NCI-H460 (cell line): ENCODE measurements at places on chromosomes 2 and 18.

- no peak for DNase-seq
These were observed 16.3 kb upstream of the PKDCC start for GRCh38 chr2:42031281-42032223.

DNA sequence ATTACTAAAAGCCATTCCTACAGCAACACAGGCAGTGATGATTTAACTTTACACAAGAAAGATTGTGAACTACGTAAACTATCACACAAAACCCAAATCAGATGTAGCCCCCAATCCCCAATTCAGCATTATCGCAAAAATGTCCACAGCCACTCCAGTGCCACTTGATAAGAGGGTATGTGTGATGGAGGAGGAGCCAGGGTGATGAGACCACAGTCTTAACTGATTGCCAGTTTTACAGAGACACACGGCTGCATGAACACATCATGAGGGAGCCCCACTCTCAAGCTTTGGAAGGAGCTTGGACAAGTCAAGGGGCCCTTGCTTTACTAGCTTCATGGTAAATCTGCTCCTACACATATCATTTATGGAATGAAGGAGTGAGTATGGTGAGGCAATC lies 116.0 kb downstream of the FAM161A start:
- DNase-seq, result no peak

DNA sequence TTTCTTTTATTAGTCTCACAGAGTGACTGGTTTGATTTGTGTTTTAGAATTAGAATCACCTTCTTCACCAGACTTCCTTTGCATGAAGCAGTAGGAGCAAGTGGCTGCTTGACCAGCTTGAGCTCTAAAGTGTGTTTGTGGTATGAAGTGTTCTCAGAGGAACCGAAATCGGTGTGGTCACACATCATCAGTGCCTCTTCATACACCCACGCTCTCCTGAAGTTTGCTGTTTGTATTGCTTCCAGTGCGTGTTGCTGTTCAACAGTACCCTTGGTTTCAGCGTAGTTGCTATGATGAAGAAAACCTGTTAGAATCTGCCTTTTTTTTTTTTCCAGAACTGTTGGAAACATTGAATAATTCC lies 77.9 kb downstream of the LIMS1 start:
- no peak for DNase-seq

GRCh38 chr2:33277002-33277426 lies 199.4 kb upstream of the RASGRP3 start:
- DNase-seq, result no peak

DNA sequence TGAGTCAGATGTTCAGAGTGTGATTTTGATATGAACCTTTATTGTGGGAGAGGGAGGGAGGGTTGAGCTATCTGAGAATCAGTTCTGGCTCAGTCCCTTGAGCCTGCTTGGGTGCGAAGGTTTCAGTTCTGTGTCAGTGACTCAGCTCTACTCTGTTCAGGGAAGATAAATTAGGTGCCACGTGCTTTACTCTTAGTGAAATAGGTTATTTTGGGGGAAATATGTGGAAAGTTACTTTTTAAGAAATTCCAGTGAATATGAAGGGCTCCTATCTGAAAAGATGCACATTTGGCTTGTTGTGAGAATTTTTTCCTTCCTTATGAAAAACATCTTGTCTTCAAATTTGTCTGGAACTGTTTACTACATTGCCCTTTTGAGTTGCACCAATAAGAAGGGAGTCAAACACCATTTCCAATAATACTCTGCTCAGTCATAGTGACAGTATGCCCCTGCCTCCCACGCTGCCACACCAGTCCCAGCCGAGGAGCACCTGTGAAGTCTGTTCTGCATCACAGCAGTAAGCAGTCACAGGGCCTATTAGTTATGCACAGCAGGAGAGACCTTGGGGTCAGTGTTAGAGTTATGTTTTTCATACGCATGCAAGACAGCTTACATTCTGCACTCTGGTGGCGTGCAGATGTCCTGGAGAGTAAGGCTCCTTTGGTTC lies 32.8 kb upstream of the DNAH7 start:
- no peak for DNase-seq

GRCh38 chr18:35982409-35983114 lies 10.1 kb downstream of the RMP24 start:
- DNase-seq, result no peak

DNA sequence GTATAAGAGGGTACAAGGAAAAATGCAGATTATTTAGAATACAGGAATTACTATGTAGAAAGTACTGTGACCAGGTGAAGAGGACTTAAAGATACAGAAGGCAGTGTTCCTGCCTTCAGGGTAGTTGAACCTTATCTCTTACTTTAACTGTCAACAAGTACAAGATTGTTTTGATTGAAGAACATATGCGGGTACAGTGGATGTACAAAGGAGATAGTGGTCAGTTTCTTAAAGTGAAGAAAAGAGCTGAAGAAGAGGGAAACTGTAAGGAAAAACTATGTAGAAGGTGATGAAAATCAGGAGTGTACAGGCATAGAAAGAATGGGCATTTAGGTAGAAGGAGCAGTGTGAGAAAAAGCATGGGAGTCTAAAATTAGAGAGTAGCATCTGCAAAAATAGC lies 2.2 kb downstream of the RALBP1 start:
- DNase-seq, result no peak

DNA sequence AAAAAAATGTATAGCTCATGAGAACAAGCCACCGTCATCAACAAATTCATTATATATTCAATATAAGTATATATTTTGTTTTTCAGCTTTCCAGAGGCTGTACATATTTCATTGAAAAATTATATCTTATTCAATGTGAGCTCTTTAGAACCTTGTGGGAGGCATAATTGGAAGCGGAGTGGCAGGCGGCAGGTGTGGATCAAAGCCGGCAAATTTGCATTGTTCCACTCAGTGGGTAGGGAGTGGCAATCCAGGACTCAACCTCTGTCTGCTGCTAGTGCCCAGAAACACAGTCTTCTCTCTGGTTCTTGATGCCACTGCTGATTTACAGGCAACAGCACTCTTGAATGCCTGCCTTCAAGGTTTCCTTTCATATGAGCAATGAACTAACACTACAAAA lies 46.9 kb downstream of the GCA start:
- no peak for DNase-seq

GRCh38 chr2:8355102-8355859 lies 326.6 kb upstream of the ID2 start:
- DNase-seq, result peak; percentile 2

DNA sequence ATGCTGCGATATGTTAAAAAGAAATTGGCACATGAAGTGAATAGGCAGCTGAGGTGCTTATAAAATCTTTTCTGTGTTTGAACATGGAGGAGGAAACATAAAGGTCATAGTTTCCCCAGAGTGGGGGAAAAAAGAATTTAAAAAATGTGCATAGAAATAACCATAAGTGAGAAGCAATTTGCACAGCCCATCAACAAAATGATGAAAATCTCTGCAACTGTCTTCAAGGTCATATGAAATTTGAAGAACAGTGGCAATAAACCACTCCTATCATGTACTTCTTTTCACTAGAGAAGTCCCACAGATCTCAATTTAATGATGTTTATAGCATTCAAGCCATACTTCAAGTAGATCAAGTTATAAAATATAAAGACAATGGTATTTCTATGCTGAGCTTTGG lies 46.7 kb upstream of the ZNF804A start:
- DNase-seq, result no peak

DNA sequence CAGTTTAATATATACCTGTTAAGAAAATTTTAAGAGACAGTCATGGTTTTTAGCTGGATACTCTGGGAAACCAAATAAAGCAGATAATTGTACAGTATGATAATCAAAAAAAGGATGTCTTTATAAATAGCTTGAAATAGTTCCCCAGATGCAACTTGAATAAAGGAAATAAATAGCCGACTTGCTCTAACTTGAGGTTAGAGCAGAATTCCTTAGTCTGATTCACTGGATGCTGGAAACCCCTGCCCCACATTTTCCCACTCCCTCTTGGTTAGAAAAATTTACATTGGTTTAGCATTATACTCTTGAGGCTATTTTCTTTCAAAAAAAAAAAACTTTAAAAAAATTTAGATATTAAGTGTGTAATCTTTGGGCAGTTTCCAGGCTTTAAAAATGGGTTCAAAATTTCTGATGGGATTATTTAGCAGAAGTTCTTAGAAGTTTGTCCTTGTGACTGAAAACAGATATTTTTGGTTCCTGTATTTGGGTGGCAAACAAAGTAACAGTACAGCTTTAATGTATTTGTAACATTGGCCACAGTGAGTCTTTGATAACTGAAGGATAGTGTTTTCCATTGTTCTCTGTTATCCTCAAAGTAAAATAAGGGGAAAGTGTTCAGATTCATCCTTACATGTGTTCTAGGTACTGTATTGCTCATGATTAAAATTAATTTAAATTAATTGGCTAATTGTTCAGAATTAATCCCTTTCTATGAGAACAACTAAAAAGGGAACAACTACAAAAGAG lies 39.6 kb downstream of the ITGAV start:
- no peak for DNase-seq

DNA sequence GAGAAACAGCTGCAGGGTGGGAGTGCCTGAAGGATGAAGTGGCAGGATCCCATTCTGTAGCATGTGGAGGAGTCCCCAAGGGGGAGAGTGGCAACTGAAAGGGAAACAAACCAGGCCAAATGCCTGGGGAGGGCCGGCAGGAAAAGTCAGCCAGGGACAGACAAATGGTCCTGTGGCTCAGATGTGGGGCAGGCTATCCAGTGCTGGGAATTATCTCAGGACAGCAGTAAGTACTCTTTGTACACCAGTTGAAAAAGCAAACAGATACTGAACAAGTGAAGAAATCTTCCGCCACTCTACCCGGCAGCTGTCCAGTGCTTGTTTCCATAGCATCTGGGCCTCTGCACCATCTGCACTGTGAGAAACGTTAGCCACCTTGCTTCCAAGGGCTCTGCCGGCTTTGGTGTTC lies 408.9 kb downstream of the LRATD1 start:
- no peak for DNase-seq

GRCh38 chr2:39487398-39488250 lies 50.5 kb upstream of the MAP4K3 start:
- no peak for DNase-seq

DNA sequence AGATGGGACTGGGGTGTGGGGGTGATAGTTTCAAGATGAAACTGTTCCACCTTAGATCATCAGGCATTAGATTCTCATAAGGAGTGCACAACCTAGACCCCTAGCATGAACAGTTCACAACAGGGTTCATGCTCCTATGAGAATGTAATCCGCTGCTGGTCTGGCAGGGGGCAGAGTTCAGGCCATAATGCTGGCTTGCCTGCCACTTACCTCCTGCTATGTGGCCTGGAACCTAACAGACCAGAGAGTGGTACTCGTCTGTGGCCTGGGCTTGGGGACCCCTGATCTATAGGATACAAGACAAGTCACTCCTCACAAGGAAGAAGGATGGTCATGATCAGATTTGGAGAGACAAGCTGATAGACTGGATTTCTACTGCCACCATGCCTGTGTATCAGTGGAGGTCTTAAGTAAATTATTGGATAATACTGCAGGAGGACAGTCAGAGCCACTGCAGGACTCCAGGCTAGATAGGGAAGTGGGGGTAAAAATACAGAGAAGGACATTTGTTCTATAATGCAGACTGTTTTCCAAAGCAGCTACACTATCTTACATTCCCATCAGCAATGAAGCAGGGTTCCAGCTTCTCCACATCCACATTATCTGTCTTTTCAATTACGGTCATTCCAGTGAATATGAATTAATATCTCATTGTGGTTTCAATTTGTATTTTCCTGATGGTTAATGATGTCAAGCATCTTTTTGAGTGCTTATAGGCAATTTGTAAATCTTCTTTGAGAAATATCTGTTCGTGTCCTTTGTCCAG lies 28.8 kb upstream of the APOB start:
- no peak for DNase-seq

GRCh38 chr2:55111570-55112228 lies 61.4 kb upstream of the RTN4 start:
- peak; percentile 80 for DNase-seq

GRCh38 chr2:204504594-204504993 lies 40.7 kb upstream of the PARD3B start:
- no peak for DNase-seq

GRCh38 chr2:203580844-203581243 lies 45.7 kb upstream of the RAPH1 start:
- DNase-seq, result no peak

- DNase-seq, result peak; percentile 61
These were observed 66.2 kb downstream of the ACVR2A start for GRCh38 chr2:147910990-147911473.

DNA sequence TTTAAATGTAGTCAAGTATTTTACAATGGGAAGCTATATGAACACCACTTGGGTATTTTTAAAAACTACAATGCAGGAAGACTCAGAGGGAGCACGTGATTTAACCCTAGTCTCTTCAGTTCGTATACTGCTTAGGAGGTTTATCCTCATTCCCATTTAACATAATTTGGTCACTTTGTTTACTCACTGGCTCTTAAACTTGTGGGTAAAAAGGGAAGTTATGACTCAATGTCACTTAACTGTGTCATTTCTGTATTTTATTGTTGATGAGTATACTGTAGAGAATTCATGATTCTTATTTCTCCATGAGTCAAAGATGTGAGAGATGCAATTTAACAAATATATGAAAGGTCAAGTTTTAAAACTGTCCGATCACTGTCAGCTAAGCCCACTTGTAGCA lies 48.2 kb downstream of the SLC66A3 start:
- peak; percentile 69 for DNase-seq

GRCh38 chr2:154713675-154714074 lies 15.2 kb downstream of the KCNJ3 start:
- DNase-seq, result no peak

DNA sequence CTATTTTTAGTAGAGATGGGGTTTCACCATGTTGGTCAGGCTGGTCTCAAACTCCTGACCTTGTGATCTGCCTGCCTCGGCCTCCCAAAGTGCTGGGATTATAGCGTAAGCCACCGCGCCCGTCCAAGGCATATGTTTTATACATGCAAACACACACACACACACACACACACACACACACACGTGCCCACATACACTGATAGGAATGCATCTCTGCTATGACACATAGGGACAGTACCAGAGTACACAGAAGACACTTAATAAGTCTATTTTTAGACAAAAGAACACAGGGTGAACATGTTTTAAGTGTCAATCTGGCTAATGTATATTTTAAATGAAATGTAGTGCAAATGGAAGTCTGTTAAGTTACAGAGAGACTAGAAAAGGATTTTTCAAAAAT lies 10.7 kb upstream of the RNF103 start:
- DNase-seq, result no peak

DNA sequence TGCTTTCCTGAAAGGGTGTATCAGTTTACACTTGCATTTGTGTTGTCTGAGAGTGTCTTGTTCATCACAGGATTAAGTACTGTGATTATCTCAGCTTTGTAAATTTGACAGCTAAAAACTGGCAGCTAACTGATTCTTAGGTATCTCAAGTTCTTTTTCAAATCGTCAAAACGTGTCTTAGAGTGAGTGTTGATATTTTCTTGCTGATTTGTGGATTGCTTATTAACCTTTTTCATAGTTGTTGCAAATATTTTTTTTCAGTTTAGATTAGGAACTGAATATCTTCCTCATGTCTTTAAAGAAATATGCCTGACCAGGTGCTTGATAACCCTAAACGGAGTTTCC lies 41.9 kb downstream of the LRRFIP1 start:
- no peak for DNase-seq

DNA sequence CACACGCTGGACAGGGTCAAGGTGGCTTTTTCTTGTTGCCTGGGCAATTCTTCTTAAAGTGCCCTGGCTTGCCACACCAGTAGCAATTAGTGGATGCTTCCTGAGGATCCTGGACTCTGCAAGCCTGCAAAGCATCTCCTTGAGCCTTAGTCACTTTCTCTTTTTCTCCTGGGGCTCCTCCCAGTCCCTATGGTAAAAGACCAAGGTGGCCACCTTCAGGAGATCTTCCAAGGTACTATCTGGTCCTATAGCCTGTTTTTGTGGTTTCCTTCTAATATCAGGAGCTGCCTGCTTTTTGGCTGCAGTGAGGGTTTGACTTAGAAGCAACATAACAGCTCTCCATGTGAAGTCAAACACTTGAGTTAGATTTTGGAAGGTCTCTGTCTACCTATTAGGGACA lies 33.3 kb upstream of the GMCL1 start:
- no peak for DNase-seq
